ENCODE measurements at places on chromosomes 7 and 10.

DNA sequence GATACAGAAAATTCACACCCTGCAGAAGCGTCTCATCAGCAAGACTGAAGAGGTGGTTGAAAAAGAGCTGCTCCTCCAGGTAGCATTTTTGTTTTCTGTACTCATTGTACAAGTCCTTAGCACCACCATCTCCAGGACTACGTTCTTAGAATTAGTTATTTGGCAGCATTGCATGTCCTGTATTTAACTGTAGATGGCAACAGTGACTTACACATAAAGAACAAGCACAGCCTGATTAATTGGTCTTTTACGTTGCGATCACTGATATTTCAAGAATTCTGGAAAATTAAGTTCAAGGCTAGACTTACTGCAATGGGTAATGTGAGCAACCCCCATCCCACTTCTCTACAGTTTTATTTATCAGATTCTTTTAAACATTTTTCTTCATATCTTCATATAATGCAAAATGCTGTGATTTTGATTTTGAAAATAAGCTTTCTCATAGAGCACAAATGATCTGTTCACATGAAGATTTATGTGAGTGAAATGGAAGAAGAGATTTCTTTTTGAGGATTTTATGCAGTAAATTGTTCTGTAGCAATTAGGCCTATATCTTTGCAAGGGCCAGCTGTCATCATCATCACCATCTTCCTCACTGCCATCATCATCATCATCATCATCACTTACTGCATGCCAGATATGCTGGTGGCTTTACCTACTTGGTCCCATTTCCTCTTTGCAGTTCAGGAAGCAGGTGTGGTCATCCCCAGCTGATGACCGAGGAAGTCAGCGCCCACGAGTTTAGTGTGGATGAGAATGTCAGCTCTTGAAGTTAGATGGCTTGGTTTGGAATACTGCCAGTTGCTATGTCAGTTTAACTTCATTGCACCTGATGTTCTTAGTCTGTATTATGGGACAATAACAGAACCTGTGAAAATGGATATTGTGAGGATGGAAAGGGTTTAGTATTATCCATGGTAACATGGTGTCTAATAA, 53.4 kb downstream of the CFAP58 start:
- peak; percentile 74 for DNase-seq

DNA sequence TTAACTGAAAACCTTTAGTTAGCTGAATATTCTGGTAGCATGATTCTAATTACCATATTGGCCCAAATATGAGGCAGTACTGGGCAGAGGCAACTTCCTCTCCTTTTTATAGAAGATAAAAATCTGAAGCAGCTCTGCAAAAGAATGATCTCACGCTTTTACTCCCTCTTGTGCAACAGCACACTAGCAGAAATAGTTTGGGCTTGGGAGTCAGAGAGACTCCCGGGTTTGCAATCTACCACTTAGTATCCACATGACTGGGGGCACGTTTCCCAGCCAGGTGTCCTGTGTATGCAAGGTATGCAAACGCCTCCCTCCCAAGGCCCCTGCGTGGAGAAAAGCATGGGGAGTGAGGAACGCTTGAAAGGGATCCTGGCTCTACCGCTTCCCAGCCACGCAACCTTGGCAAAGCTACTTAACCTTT, 47.2 kb upstream of the RHEB start:
- peak; percentile 70 for DNase-seq

DNA sequence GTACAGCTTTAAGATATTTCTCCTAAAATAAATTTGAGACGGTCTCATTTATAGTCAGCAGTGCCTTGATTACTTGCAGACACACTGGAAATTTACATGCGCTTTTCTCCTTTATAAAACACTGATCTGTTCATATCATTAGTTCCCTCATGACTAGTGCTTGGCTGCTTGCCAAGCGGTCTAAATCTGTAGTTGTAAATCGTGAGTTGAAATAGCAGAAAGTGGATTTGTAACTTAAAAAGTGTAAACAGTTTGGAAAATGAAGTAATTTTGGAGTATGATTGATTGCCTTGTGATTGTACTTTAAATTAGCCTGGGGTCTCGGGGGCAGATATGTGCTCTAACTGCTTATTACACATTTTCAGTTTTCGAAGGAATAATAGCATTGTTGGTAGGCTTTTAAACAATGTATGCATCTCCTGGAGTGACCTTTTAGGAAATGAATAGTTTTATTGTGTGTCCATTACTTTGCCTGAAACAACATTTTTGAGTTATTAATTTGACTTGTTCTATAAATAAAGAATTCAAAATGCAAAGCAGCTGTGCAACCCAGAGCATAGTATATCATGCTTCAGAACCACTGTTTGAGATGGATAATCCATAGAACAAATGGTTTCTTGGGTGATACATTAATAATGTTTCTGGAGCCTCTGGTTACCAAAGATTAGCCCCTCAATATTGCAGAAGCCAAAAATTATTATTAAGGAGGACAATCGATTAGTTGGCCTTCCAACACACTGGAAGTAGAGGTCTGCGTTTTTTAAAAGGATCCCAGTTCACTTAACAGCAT, 73.3 kb downstream of the ARID5B start:
- DNase-seq, result peak; percentile 80

- no peak for DNase-seq
These were observed 54.6 kb upstream of the TRIM24 start for GRCh38 chr7:138405496-138405895.

DNA sequence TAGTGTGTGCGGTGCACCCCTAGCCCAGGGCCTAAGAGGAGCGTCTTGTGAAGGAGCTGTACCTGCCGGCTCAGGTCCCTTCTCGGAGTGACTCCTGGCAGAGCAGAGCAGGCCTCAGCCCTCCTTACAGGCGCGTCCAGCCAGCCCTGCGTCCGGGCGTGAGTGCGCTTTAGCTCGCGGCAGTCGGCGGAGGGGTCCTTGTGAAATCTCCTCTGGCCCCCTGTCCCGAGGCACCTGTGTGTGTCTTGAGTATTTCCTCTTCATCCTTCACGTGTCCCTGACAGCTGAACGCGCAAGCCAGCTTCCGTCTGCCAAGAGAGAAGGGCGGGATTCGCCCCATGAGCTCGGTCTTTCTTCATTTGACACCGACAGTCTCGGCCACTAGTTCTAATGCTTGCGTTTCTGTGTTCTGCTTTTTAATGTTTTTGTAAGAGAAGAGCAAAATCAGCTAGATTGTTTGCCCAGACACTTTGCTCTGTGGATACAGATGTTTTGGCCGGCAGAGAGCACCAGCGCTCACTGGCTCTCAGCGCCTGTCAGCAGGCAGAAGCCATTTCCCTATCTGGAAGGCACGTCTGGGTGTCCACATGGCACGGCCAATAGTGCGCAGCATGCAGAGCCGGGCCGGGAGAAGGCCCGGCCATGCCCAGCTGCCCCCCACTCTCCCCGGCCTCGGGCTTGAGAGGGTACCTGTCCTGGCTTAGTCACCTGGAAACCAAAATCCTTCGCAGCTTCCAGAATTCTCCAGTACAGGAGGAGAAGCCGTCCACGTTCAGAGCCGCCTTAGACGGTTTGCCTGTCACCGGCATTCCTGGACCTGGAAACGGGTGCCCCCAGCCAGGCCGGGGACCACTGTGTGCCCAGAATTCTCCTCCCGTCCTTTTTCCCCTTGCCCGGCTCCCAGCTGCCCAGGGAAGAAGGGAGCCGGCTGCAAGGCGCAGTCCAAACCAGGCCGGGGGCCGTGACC, 7.0 kb downstream of the GET4 start:
- DNase-seq, result no peak

GRCh38 chr7:158251061-158251965, 336.3 kb downstream of the PTPRN2 start:
- no peak for DNase-seq

All from cardiac fibroblast (primary cell).